ENCODE measurements at places on chromosomes 4 and X. TPM values are rescaled to one million over a fixed set of nuclear protein-coding genes. Genes with fewer than 3 reads are reported as not detected.

The MAGEA1 gene
- total RNA-seq, result not detected

The SHROOM3 gene
- 10.2 TPM for total RNA-seq

The CENPU gene
- 36.7 TPM for total RNA-seq

The BTC gene
- total RNA-seq, result 0.13 TPM

The MGST2 gene
- 118 TPM for total RNA-seq

The EFHC2 gene
- total RNA-seq, result 0.07 TPM

The NKX3-2 gene
- not detected for total RNA-seq

The PRSS12 gene
- 0.40 TPM for total RNA-seq

The AFF2 gene
- total RNA-seq, result not detected

The P2RY4 gene
- total RNA-seq, result 0.13 TPM

The FDCSP gene
- not detected for total RNA-seq

The PFKFB1 gene
- total RNA-seq, result 0.07 TPM

The TRIM75 gene
- not detected for total RNA-seq

The WDFY3 gene
- 167 TPM for total RNA-seq

The PNPLA4 gene
- 7.8 TPM for total RNA-seq

The TGIF2LX gene
- not detected for total RNA-seq

The MAGEA2B gene
- total RNA-seq, result not detected

The TMEM47 gene
- total RNA-seq, result 67.2 TPM

The TEX13D gene
- total RNA-seq, result not detected

The NEXMIF gene
- not detected for total RNA-seq

The KCNIP4 gene
- total RNA-seq, result not detected

The CT45A1 gene
- total RNA-seq, result not detected

The MAGED4 gene
- 7.0 TPM for total RNA-seq

The PAK3 gene
- total RNA-seq, result 1.1 TPM

The MAGEB2 gene
- not detected for total RNA-seq

The ARX gene
- total RNA-seq, result not detected

The NEIL3 gene
- total RNA-seq, result 14.1 TPM

The CD99 gene
- 508 TPM for total RNA-seq

The SPRY1 gene
- 25.7 TPM for total RNA-seq

The FREM3 gene
- not detected for total RNA-seq

The ETDB gene
- not detected for total RNA-seq

The GC gene
- not detected for total RNA-seq

The ADH7 gene
- total RNA-seq, result not detected

The HELT gene
- total RNA-seq, result not detected

The PAGE2 gene
- not detected for total RNA-seq

The CLIC2 gene
- total RNA-seq, result 18.0 TPM

The NAA11 gene
- not detected for total RNA-seq

The POF1B gene
- total RNA-seq, result 0.43 TPM

The RGN gene
- total RNA-seq, result 1.9 TPM

The GATA1 gene
- not detected for total RNA-seq

The SPANXB1 gene
- total RNA-seq, result not detected
